ENCODE measurements at places on chromosomes 4 and X.

DNA sequence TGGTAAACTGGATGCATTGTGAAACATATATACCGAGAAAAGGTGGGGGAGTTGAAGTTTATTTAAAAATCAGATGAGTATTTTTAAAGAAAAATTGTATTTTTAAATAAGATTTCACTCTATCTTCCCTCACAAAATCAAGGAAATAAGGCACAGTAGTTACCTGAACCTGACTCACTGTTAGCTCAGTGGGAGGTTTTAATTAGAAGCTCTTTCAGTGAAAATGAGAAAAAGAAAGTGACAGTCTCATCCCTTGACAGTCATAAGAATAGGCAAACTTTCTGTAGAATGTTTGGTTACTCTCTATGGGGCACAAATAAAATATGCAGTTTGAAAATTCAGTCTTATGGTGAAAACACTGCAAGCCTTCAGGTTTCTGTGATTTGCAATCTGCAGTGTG is 49.7 kb downstream of the GRXCR1 start:
- no peak for DNase-seq

- DNase-seq, result no peak
These were observed 134.5 kb upstream of the RASGEF1B start for GRCh38 chr4:81606166-81606565.

GRCh38 chr4:165208741-165209388 is 1.5 kb downstream of the KLHL2 start:
- no peak for DNase-seq

- no peak for DNase-seq
These were observed 41.5 kb upstream of the ZXDA start for GRCh38 chrX:57951666-57952319.

DNA sequence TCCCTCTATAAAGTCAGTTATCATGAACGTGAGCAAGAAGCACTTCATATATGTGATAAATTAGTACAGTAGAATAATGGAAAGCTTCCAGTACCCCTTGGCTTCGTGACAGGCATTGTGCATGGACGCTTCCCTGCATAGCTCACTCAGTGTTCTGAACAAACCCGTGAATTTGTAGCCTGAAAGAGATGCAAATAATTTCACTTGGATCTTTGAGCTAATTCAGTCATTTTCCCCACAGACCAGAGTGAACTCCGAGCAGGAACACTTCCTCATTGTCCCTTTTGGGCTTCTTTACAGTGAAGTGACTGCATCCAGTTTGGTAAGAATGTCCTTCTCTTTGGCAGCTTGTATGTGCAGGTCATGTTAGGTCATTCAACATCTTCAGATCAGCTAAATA is 50.1 kb downstream of the ADD1 start:
- no peak for DNase-seq

DNA sequence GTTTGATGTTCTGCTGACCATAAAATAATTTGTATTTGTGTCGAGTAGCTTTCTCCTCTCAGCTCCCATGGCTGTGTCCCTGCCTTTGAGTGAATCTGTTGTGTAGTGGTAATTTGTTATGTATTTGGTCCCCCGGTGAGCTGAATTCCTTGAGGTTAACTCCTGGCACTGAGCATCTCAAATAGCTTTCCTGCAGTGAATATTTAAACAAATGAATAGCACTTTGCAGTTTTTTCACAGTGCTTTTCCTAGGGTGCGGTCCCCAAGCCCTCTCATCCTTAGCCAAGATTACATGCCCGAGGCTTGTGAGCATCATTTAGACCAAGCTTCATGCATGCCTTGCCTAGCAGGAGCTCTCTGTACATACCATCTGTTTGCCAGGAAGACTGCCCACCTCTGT is 74.2 kb downstream of the CLDN34 start:
- DNase-seq, result no peak

- DNase-seq, result no peak
These were observed 15.7 kb upstream of the EDA start for GRCh38 chrX:69600182-69600581.

DNA sequence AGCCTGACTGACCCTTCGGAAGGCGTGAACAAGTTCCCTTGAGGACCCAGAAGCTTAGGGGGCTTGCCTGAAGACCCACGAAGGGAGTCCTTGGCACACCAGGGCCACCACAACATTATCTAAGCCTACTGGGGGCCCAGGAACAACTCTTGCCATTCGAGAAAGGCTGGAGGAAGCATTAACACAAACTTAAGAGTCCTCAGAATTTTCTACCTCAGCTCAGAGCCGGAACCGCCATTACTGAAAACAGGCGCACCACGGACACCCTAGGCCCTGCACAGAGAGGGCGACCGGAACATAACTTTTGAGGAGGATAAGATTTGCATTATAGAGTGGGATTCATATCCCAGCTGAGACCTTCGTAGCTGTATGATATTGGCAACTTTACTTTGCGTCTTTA is 229.1 kb downstream of the ADAM29 start:
- no peak for DNase-seq

DNA sequence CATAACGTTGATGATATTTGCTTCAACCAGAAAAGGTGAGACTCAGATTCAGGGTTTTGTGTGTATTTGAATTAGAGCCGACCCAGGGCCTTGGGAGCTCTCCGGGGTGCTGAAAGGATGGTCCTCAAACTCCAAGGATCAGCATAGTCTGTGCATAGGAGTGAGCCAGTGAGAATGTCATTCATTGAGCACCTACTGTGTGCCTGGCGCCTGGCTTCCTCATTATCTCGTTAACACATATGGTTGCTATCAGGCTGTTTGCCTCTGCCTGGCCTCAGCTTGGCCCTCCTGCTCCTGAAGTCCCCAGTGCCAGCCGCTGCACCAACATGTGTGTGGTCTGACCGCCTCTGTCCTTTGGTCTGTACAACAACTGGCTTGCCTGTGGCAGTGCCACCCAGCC is 25.1 kb upstream of the JAKMIP1 start:
- peak; percentile 14 for DNase-seq

DNA sequence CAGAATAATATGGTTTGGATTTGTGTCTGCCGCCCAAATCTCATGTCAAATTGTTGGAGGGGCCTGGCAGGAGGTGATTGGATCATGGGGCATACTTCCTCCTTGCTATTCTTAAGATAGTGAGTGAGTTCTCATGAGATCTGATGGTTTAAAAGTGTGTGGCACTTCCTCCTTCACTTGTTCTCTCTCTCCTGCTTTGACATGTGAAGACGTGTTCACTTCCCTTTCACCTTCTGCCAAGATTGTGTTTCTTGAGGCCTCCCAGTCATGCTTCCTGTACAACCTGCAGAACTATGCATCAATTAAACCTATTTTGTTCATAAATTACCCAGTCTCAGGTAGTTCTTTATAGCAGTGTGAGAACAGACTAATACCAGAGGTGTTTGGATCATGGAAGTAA is 325.7 kb upstream of the GIMD1 start:
- DNase-seq, result no peak

- DNase-seq, result no peak
These were observed 86.5 kb downstream of the SH3RF1 start for GRCh38 chr4:169184236-169184635.

- DNase-seq, result no peak
These were observed 19.4 kb upstream of the SRD5A3 start for GRCh38 chr4:55326629-55327028.

DNA sequence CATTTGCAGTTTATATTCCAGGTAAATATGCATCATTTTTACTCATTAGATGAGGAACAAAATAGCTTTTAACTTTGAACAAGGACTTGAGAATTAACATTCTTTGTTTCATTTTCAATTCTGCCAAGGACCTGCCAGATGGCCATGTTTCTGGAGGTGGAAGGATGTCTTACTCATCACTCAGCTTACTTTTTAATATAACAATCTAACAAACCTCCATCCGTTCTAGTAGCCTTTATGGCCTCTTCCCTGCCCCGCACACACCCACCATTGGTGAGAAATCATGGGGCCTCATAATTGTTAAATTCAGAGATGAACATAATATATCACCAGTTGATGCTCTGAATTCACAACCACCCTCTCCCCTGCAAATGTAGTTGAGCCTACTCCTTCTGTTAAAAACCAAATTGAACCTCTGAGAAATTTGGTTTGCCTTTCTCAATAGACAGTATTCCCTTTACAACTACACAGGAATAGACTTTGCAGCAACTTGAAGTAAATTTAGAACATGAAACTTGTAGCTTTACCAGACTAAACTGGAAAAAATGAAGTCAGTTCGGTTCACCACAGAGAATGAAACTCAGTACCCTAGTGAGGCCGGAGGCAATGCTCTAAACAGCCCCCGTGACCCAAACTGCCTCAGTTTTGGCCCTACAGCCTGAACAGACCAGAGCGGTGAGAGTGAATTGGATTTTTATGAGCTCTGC is 50.1 kb upstream of the ACSL4 start:
- DNase-seq, result no peak

DNA sequence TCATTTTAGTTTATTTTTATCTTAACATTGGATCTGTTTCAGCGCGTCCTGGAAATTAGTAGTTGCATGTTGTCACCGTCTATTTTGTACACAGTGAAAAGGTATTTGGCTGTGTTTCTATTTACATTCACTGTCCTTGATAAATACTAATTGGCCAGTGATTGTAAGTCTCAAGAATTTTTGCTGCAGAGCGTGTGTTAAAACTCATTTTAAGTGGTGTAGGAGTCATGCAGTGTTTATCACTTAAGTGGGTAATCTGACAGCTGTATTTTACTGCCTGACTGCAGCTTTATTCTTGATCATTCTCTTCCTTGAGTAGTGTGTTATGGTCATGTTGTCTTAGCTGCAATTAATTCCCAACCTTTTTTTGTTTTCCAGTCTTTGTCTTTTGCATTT is 9.8 kb downstream of the GUCY1A1 start:
- DNase-seq, result no peak

DNA sequence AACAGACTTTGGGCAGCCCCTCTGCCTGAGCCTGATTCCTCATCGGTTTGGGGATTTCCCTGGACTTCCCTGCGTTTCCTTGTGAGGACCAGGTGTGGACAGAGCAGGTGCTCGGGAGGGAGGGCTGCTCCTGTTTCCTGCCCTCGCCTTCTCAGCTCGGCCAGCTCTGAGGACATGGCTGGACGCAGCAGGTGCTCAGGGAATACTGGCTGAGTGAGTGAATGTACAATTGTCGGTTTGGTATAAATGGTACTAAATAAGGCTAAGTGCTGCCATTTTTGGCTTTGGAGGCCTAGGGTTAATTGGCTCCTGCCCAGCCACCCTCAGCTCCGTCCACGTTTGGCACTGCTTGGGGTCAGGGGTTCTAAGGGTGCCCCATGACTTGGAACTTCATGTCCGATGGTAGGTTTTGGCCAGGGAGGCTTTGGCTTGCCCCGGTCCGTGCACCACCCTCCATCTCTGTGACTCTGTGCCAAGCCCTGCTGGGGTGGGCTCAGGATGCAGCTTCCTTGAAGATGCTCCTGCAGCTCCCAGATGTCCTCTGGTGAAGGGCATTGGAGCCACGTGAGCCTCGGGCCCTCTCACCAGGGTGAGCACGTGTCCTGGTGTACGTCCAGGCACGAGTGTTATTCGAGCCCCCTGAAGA is 45.0 kb upstream of the NKX1-1 start:
- no peak for DNase-seq

GRCh38 chrX:69130439-69130838 is 34.8 kb downstream of the PJA1 start:
- no peak for DNase-seq

DNA sequence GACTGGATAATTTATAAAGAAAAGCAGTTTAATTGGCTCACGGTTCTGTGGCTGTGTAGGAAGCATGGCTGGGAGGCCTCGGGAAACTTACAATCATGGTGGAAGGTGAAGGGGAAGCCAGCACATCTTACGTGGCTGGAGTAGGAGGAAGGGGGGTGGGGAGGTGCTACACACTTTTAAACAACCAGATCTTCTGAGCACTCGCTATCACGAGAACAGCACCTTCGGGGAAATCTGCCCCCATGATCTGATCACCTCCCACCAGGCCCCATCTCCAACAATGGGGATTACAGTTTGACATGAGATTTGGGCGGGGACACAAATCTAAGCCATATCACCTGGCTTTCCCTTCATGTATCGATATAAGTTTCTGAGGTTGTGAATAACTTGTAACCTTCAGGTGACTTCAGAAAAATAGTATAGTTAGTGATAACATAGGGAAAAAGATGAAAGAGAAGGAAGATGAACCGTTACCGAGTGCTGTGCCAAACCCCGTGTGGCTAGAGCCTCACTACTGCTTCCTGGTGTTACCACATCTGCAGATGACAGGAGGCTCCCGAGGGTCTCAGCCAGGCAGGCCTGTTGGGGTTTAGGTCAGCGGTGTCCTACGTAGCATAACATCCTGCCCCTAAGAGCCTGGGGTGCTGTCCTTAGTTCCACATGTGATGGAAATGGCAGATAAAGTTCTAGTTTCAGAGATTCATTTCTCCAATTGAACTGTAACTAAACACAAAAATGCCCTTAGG is 103.5 kb downstream of the TNIP2 start:
- no peak for DNase-seq

DNA sequence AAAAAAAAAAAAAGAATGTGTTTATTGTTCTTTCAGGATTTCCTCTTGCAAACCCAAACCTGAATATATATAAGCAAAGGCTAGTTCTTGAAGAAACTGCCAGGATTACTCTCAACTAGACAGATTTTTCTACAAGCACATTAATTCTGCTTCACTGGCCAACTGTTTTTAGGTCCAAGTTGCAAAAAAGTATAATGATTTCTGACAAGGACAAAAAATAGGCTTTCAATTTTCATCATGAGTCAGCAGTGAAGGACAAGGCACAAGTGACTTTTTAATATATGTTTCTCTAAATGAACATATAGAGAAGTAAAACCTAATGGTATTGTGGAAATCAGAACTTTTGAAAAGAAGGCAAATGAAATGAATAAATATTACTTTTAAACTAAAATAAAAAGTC is 73.7 kb downstream of the ELOVL6 start:
- no peak for DNase-seq

GRCh38 chr4:67668315-67668714 is 32.6 kb downstream of the UBA6 start:
- no peak for DNase-seq

DNA sequence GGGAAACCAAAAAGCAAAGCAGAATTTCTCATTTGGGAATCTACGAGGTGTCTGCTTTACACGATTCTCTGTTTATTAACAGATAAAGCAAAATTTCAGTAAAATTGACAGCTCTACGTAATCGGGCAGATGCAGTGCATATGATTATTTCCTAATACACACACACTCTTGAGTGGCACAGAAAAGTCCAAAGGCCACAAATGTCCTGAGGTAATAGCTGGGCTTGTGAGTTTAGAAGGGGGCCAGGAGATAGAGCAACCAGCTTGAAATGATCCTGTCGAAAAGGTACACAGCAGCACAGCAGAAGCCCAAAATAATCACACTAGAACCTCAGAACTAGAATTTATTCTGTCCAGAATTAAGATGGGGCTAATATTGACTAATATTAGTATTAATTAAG is 236.0 kb downstream of the FAT4 start:
- no peak for DNase-seq

DNA sequence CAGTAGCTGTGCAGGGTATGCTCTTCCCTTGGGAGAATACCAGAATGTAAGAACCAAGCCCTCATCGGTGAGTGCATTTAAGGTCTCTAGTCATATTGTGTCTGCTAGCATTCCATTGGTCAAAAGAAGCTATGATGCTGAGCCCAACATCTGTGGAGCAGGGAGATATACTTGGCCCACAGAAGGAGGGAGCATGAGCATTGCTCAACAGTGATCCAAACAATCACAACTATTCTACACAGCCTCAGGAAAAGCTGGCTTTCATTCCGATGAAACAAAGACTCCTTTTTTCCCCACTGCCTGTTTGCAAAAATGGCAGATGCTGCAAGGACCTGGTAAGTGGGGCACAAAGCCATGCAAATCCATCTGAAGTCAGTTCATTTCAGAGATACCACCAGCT is 80.6 kb upstream of the DHX15 start:
- DNase-seq, result no peak

- no peak for DNase-seq
These were observed 55.5 kb upstream of the LNX1 start for GRCh38 chr4:53646795-53647194.

GRCh38 chr4:20297261-20297660 is 45.6 kb downstream of the SLIT2 start:
- no peak for DNase-seq

Measured in brain microvascular endothelial cell (primary cell).